ENCODE measurements at places on chromosomes 11 and 22.

DNA sequence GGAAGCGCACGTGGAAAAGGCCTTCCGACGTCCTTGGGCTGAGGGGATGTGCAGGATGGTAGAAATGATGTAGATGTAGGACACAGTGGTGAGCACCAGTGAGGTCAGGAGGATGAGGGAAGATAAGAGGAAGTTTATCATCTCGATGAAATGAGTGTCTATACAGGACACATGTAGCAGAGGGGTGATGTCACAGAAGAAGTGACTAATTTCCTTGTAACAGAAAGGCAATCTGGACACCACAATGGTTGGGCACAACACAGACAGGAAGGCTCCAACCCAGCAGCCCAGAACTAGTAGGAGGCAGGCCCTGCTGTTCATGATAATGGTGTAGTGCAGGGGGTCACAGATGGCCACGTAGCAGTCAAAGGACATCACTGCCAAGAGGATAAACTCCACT, 35.0 kb upstream of the OR6M1 start:
- no peak for DNase-seq

DNA sequence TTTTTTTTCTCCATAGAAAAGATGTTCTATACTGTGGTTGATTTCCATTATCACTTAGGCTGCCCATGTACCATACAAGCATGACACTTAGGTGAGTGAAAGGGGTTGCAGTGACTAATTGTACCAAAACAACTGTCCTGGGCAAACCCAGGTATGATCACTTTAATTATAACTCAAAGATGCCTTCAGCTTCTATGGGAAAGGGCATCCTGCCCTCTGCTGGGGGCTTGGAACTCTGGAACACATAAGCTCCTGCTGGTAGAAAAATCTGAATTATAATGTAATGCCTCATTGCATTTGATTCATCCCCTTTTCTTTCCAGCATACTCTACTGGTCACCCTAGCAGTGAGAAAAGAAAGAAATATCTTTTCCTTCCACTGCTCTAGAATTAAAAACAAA, 206.3 kb downstream of the DDX10 start:
- DNase-seq: peak; percentile 24

GRCh38 chr11:125141686-125142535, 22.6 kb upstream of the PKNOX2 start:
- DNase-seq: peak; percentile 68

GRCh38 chr11:131136486-131136885, 220.2 kb upstream of the SNX19 start:
- DNase-seq: peak; percentile 41

GRCh38 chr11:86676010-86676409, 3.6 kb upstream of the ME3 start:
- no peak for DNase-seq

DNA sequence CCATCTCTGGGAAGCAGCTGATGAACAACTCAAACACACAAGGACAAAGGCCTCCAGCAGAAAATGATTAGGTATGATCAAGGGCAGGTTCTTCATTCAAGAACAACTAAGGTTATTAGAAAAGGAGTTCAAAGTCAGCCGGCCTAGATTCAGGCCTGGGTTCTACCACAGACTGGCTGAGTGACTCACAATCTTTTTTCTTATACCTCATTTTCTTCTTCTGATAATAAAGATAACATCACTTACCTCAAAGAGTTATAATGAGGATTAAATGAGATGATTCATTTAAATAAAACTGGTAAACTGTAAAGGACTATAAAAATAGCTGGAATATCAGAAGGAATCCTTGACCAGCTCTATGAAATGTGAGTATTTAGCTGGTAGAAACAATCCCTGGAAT, 49.3 kb upstream of the PPP2R1B start:
- DNase-seq: no peak

DNA sequence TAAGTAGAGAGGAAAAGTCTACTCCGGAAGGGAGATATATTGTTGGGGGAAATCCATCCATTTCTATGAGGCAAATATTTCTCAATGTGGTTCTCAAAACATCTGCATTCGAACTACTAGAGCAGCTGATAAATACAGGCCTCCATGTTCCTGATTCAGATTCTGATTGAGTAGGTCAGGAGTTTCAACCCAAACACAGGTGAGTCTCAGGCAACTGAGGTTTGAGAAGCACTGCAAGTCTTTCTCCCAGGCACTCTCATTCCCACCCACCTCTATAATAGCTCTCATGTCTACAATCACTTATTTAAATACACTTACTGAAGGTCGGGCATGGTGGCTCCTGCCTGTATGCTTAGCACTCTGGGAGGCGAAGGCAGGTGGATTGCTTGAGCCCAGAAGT, 14.7 kb upstream of the ASPHD2 start:
- no peak for DNase-seq

GRCh38 chr11:103862094-103862801, 174.2 kb upstream of the DDI1 start:
- DNase-seq: no peak

DNA sequence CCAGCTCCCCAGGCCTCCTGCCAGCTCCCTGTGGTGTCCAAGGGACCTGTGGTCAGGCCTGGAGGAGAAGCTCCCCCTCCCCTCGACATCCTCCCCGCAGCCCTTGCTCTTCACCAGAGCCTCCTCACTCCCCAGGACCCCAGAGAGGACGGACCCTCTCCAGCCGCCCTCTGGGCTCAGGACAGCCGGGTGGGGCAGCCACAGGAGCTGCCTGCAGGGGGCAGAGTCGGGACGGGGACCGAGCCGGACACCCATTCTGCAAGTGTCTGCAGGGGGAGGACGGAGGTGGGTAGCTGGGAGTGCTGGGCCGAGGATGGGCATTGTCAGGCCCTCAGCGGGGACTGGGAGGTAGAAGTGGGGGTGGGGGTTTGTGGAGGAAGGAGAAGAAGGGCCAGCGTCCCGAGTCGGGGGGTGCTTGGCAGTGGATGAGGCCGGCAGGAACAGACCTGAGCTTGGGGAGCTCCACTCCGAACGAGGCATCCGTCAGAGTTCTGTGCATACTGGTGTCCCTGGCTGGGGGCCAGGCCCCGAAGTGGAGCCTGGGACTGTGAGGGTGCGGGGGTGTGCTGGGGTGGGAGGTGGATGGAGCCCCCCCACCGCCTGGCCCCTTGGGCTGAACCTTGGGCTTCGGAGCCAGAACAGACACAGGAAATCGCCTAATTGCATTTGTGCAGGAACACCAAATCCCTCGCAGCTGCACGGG, 15.2 kb downstream of the PRR33 start:
- peak; percentile 13 for DNase-seq

DNA sequence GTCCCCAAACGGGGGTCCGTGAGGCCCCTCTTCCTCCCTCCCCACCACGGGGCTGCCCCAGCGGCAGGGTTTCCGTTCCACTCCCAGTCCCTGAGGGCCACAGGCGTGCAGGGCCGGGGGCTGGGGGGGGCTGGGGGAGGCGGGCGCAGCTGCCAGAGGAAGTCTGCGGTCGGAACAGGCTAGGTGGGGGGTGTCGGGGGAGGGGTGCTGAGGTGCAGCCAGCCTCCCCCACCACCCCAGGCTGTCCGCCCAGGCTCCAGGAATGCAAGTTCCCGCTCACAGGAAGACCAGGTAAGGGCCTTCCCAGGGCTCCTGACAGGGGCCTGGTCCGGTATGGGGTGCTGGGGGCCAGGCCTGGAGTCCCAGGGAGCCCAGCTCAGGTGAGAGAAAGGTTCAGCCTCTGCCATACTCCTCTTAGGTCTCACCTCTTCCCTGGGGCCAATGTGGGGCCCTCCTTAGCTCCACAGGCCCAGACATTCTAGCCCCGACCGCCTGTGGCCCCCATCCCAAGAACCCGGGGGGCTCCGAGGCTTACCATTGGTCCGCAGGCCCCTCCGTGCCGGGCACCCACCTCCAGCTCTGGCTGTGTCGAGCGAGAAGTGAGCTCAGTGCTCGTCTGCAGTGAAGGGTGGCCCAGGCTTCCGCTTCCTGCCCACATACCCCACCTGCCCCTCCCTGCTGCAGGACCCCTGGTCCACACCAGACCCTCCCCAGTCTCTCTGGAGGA, at the start of gene PTPRCAP:
Gene PTPRCAP (minus strand): TSS at position 601 of the 727 bp plus-strand sequence. CDS start 63 bp downstream, at position 538.
- DNase-seq: no peak

GRCh38 chr11:113596658-113597057, 109.5 kb downstream of the TMPRSS5 start:
- DNase-seq: no peak

DNA sequence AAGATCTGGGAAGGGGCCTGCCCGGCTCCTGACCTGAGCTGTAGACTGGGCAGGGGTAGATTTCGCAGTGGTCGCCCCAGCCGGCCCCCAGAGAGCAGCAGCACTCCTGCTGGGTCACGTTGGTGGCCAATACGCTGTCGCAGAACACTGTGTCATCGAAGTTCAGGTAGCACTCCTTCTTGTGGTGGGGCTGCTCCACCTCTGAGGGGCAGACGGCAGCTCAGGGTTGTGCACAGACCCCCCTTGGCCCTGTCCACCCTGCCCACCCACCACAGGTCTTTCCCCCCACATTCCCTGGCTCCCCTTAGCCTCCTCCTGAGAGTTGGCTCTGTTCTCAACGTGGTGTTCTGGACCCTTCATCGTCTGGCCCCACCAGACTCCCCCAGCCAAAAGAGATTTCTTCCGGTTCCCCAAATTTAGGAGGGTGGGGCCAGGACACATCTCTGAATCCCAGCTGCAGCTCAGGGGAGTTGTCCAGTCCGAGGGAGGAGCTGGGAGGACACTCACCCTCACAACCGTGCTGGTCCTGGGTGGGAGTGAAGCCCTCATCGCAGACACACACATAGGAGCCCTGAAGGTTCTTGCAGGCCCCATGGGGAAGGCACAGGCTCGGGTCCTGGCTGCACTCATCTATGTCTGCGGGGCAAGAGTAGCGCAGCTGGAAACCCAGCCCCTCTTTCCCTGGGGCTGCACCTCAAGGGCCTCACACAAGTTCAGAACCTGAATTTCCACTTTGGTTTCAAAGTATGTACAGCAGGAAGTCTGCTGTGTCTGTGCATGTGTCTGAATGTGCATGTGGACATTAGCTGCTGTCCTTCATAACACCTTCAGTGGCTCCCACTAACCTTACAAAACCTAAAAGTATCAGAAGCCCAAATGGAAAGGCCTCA, 16.5 kb downstream of the SCYL1 start:
- no peak for DNase-seq

DNA sequence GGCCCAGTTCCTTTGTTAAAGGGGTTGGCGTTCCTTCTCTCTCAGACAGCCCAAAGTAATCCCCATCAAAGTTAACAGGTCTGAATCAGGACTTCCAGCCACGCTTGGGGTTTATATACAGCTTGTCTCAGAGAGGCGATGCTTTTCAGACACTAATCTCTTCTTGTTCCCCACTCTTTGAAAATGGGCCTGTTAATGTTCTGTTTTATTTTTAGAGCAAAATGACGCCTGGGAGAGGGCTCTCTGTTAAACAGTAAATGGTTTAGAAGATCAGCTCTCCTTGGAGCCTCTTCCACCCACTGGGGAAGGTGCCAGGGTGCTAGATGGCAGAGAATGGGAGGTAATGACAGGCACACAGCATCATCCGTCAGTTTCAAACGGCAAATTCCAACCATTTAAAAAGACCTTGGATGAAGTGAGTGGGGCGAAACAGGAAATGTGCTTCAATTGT, 235.9 kb upstream of the NARS2 start:
- DNase-seq: no peak

DNA sequence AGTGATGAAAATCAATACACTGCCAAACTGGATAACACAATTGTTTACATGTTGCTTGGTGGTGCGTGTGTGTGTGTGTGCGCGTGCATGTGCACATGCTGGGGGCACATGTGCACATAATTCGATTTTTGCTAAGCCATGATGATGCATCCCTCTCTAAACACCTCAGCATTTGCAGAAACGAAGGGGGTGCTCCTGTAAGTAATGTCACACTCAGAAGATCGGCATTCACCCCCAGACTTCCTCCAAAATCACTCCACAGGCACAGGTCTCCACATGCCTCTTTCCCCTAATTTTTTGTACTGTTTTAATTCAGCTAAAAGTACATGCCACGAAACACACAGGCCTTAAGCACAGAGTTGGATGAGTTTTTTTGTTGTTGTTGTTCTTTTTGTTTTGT, 341.5 kb downstream of the SHANK2 start:
- no peak for DNase-seq

DNA sequence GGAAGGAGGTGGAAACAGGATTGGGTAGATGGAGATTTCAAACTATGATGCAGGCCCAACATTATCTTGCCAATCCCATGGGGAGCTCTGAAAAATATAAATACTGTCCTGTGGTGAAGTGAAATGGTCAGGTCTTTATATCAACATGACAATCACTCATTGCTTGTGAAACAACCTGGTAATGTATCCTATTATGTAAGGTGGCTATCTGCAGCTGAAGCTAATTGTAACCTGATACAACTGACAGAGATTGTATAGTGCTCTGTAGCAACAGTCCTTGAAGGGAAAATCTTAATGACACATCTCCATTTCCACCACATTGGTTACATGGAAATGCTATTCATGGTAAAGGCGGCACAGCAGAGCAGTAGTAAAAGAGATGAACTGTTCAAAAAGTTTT, 20.7 kb upstream of the CHORDC1 start:
- DNase-seq: peak; percentile 14

DNA sequence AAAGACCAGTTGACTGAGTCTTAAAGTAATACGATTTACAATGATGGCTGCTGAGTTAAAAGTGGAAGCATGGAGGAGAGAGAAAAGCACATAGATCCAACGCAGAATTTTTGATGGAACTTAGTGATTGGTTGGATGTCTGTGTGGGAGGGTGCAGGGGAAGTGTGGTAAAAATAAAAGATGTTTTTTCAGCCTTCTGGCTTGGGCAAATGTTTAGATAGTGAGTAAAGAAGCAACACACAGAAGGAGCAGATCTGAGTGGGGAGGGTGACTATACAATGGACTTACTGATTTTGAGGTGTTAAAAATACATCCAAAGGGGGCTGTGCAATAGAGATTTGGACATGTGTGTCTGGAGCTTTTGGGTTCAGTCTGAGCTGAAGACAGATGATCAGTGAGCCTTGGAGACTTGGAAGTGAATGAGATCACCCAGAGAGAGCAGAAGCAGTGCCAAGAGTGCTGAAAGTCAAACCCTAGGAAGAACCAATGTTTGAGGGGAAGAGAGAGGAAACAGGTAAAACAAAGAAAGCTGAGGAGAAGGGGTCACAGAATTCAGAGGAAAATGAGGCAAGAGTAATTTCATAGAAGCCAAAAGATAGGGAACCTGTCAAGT, 8.6 kb downstream of the GRIA4 start:
- DNase-seq: no peak

GRCh38 chr22:26318975-26319374, 110.1 kb upstream of the ASPHD2 start:
- peak; percentile 57 for DNase-seq

DNA sequence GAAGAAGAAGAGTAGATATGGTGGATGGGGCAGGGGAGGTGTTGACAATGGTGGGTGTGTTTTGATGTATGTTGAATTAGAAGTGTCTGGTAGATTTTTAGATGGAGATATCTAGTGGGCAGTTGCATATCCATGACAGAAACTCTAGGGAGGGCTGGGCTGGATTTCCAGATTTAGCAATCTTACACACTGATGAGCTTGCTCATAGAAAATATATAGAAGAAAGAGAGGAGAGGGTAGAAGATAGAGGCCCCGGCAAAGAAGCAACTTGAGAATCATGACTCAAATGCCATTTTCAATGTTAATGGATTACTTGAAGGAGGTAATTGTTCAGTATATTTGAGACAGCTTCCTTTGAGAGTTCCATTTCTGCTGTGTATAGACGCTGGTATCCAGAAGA, 8.2 kb downstream of the REXO2 start:
- DNase-seq: no peak
